NCI-H82 (cell line): ENCODE measurements at places on chromosomes 7 and 10.

- DNase-seq: no peak
Measured at GRCh38 chr10:6002809-6003510, 25.6 kb upstream of the IL15RA start.

DNA sequence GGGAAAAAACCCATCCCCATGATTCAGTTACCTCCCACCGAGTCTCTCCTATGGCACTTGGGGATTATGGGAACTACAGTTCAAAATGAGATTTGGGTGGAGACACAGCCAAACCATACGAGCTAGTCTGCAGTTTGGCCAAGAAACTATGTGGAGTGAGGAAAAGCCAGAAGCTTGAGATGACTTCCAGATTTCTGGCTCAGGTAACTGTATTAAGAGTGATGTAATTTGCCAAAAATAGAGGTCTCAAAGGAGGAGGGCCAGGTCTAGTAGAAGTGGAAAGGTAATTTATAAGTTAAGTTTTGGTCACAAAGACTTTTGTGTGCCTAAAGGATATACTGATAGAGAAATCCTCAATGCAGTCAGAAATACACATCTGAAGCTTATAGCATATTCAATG is 279.7 kb upstream of the MGMT start:
- DNase-seq: no peak

GRCh38 chr10:1960982-1961381 is 223.7 kb upstream of the ADARB2 start:
- no peak for DNase-seq

DNA sequence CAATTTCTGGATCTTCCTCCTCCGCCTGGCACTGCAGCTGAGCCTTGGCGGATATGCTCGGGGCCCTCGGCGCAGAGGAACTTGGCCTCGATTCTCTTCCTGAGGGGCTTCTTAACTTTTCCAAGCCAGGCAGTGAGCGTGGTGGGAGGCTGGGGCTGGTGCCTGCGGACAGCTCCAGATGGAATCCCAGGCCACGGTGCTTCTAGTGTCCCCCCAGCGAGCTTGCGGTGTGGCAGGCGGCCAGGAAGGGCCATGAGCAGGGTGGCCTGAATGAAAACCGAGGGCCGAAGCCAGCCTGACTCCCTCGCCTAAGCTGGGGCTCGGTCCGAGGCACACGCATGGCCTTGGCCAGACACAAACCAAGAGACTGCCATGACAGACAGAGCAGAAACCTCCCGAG is 31.3 kb downstream of the RCC1L start:
- no peak for DNase-seq

- DNase-seq: no peak
Measured at GRCh38 chr7:78448911-78449310, 650.3 kb downstream of the PHTF2 start.

DNA sequence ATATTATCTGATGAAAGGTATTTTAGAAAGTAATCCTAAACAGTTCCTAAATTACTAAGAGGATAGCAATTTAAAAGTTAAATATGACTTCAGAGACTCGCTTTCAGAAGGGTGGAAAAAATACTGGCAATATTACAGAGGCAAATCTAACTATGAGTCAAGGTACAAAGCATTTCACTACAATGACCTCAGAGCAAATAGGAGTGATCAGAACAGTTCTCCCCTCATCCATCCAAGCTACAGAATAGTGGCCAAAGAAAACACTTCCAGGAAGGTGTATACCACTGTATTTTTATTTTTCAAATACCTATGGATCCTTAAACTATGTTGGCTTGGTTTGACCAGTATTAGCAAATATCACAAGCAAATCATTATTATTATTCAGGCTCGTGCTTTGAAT is 112.8 kb upstream of the ODAD2 start:
- no peak for DNase-seq

GRCh38 chr10:30827531-30828120 is 198.1 kb upstream of the LYZL2 start:
- DNase-seq: peak; percentile 9

DNA sequence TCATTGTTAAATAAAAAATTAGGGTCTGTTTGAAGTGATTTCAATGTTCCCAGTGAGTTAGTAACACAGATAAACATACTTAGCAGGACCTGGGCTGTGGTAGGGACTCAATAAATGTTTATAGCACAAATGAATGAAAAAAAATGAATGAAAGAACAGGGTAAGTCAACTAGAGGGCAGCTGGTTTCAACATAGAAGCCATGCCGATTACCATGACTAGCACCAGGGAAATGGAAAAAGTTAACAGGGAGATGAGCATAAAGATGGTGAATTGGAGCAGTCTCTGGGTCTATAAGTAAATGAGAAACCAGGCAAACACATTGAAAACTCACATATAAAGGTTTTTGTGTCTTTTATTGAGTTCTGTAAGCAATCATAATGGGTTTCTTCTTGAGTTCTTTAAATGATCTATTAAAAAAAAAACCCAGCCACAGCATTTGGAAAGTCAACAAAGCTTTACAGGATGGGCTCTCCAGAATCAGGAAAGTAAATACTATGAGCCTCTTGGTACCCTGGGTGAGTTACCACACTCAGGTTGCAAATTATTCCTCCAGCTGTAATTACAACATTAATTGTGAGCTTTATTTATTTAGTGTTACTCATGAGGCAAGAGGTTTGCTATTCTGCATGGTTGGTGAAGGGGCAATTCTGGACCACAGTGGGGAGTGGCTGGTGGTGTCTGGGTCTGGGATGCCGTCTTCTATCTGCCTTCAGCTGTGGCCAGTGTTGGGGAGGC is 46.1 kb upstream of the MTPN start:
- DNase-seq: no peak

DNA sequence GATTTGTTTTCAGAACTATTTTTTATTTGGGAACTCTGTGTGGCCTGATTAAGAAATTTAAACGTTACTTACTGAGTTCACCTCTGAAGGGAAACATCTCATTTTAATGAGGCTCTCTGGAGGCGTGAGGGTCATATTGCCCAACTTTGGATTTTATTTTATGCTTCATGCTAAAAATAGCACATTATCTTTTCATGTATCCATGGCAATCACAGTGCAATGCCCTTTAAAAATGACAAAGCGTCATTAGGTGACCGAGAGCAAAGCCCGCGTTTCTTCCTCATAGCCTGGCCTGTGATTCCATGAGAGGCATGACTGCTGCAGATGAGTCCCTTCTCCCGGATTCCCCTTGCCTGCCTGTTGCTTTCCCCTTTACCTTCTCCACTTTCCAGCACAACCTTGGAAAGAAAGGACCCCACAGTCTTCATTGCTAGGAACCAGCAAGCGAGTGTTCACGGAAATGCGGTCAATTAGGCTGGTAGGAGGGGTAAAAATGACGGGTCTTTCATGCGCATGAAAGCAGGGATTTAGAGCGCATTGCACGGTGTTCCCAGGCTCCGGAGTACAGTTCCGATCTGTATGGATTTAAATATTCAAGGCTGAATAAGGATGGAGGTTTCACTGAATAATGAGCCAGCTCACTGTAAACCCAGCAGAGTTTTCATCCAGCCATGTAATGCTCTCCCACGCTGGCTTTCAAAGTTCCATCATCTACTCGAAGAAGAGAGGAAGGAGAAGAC is 98.2 kb upstream of the PITRM1 start:
- DNase-seq: no peak
